Left kidney (tissue), 8 donors: ENCODE measurements at places on chromosomes 2 and 18. TPM values are rescaled to one million over a fixed set of nuclear protein-coding genes. Genes with fewer than 3 reads are reported as not detected.

Gene PKDCC
- polyA plus RNA-seq, result 363 TPM

- no peak for DNase-seq
Measured at GRCh38 chr2:152420363-152420762, 85.4 kb downstream of the FMNL2 start.

GRCh38 chr18:12476955-12477354, 69.2 kb downstream of the PRELID3A start:
- DNase-seq, result no peak

DNA sequence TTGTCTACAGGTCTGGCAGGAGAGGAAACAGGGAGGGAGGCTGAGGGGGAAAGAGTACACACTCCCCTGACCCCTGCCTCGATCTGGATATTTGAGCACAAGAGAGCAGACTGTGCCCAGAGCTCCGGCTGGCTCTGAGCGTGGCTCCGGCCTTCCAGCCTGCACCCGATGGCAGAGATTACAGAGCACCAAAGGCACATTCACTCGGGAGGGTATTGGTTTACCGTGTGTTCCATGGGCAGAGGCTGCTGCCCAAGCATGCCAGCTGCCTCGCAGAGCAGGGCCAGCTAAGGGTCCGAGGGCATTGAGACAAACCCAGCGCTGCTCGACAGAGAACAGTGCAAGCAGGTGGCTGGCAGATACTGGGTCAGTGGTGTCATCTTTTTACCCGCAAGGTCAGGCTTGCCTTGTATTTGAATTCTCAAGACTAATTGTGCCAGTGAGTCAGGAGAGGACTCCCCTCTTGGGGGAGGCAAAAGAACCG, 132.2 kb downstream of the TNS1 start:
- DNase-seq, result no peak

DNA sequence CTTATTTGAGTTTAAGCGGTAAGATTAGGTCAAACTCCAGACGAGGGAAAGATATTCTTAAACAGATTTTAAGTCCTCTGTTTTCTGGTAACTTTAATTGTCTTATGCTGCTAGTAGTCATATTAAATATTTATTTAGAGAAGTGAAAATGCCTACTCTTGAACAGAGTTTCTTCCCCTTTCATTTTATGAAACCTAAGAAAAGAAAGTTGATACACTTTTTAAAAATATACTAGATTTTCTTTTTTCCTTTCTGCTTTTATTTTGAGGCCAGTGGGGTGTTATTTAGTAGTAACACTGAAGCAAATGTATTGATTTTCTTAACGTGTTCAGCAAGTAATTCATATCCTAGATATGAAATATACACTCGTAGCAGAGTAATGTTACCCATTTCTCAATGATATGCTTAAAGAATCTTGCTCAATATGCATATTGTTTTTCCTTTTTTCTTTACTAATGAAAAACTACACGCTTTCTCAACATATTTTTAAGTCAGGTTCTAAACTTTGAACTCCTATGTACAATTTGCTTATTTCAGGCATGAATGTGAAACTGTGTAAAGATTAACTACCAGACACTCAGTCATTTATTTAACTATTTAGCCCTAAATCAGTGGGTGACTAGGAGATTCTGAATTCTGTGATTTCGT, 691 bp downstream of the KYNU start:
- no peak for DNase-seq

Gene MOGAT1
- polyA plus RNA-seq, result 0.27 TPM

DNA sequence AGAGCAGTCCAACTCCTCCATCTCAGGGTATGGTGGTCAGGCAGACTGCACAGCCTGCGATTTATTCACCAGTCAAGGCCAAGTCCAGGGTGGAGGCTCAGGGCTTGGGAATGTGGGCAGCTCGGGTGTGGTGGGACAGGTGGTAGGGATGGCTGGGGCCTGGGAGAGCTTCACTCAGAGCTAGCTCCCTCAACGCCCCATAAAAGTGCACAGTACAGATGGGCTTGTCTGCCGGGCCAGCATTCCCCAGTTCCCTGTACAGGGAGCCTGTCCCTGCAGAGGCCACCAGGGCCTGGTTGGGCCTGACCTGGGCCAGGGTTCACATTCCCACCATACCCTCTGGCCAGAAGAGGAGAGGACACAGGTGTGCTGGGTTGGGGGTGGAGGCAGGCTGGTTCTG, 49.2 kb upstream of the OTOS start:
- no peak for DNase-seq

Gene IL36G
- 0.67 TPM for polyA plus RNA-seq

GRCh38 chr2:194304191-194304590, 1352.8 kb upstream of the SLC39A10 start:
- no peak for DNase-seq

DNA sequence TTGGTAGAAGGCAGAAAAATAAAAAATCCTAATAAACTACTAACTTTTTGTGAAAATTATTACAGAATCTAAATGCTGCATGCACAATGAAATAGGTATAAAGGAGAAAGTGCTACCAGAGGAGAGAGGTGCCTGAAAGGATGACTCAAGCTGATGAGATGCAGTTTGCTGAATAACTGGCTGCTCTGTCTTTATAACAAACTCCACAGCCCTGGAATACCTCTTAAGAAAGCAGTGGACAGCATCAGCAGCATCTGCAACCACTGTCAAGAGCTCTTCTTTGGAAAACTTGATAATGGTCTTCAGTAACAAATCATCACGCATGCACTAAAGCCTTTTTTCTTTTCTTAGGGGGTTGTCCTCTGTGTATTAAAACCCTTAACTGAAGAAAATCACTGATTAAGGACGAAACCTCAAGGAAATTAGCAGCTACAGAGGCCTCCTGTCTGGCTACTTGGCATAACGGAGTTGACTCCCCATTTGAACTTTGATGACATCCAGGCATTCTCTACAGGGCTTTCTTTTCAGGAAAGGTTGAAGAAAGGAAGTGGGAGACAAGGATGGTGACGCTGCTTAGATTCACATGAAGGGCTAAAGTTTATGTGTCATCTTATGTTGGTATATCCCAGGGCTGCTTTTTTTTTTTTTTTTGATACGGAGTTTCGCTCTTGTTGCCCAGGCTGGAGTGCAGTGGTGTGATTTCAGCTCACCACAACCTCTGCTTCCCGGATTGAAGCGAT, 28.8 kb downstream of the WDFY1 start:
- DNase-seq, result no peak

Gene IL37
- polyA plus RNA-seq, result 0.40 TPM

DNA sequence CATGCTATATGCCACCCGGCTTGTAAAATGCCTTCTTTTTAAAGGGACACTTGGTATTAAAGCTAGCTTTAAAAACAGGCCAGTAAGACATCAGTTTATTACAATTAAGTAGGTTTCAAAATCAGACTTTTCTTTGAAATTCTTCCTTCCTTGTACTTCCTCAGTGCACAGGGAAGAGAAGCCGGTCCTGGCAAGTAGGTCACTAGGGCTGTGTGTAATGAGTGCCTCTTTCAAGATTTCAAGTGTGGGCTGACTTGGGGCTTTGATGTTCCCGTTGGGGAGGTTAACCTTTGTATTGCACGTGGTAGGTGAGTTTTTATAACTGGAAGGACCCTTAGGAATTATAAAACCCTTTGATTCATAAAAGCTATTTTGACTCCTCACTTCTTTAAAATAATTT, 566.4 kb upstream of the ID2 start:
- DNase-seq, result no peak

GRCh38 chr2:20481798-20482405, 35.0 kb downstream of the RHOB start:
- no peak for DNase-seq
